Right ventricle myocardium inferior (tissue), 1 donor: ENCODE measurements at places on chromosomes 1 and 21. TPM values are rescaled to one million over a fixed set of nuclear protein-coding genes. Genes with fewer than 3 reads are reported as not detected.

The DHRS3 gene
- 81.0 TPM for total RNA-seq

DNA sequence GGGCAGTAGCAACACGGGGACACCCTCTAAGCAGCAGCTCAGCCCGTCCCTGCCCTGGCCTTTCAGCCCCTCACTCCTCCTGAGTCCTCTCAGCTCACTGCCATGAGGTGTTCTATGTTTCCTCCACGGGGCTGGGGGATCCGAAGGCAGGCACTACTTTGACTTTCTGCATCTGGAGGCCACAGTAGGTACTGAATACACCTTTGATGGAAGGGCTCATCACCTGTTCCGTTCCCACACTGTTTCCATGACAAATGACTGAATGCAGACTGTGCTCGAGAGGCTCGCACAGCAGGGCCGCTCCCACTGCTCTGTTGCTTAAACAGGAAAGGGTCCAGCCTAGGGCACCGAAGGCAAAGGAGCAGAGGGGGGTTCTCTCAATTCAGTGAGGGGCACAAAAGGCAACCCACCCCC is 77.6 kb upstream of the DNAH14 start:
- no peak for DNase-seq

DNA sequence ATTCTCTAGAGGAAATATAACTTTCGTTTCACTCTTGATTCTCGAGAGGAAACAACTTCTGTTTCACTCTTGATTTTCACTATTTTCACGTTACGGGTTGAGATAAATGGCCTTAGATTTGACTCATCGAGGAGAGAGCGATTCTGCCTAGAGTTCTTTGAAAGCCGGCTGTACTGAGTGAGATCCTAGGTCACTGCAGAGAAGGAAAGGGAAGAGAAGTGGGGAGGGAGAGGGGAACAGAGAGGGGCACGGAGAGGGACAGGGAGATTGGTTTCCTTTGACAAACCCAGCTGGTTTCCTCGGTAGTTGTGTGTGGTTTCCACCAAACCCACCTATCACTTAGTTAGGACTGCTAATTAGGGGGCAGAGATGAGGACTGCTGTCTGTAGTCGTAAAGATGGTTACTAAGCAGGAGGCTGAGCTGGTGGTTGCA is 21.6 kb upstream of the GPR137B start:
- no peak for DNase-seq

The ELF3 gene
- 0.54 TPM for total RNA-seq

DNA sequence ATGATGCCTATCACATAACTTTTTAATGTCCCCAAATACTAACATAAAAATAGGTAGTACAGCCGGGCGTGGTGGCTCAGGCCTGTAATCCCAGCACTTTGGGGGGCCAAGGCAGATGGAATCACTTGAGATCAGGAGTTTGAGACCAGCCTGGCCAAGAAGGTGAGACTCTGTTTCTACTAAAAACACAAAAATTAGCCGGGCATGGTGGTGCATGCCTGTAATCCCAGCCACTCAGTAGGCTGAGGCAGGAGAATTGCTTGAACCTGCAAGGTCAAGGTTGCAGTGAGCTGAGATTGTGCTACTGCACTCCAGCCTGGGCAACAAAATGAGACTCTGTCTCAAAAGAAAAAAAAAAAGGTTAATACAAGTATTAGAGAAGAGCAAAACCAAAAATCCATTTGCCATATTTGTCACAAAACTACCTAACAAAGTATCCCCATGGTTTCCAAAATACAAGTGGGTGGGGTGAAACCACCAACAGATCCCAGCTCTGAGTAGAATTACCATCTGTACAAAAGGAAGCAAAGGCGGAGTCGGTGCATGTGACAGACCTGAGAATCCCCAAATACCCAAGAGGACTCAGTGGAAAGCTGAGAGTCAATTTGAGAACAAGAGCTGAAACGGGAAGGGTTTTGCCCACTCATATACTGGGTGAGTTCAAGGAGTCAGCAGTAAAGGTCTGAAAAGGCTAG is 113.2 kb downstream of the TOMM20 start:
- DNase-seq: no peak

The SIKE1 gene
- total RNA-seq: 34.2 TPM

The FAM72A gene
- total RNA-seq: 1.6 TPM

- DNase-seq: no peak
Measured at GRCh38 chr1:10674700-10675609, 121.5 kb downstream of the CASZ1 start.

DNA sequence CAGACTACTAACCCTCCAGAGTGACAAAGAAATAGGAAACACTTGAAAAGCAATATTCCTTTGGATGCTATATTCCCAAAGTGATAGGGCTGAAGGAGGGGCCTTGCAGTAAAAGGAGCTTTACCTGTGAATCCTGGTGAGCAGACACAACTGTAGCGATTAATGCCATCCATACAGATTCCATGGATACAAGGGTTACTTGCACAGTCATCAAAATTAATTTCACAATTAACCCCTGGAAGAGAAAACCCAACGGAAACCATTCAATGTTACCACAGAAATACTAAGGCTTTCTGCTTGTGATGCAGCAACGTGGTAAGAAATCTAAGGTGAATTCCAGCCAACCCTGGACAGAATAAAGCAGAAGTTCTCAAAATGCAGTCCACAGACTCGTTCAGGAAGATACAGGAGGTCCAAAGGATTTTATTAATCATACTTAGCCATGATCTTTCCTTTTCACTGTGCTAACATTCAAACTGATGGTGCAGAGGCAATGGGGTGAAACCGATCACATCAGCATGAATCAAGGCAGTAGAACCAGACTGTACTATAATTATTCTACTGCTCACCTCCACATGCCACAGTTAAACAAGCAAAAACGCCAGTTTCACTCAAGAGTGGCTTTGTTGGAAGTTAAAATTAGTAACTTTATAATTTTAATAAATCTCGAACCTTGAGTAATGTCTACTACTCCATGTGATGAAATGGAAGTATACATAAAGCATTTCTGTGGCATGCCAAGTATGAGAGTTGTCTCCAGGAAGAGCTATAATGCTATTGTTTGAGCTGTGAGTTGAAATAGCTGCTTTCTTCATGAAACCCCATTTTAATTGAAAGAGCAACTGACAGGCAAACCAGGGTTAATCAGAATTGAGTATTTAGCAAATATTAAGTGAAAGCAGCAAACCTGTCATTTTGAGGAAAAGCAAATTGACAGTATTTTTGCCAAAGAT is 63.2 kb upstream of the ADAM30 start:
- no peak for DNase-seq

The FCRL2 gene
- total RNA-seq: not detected

- DNase-seq: no peak
Measured at GRCh38 chr1:213444224-213444623, 393.2 kb downstream of the RPS6KC1 start.

DNA sequence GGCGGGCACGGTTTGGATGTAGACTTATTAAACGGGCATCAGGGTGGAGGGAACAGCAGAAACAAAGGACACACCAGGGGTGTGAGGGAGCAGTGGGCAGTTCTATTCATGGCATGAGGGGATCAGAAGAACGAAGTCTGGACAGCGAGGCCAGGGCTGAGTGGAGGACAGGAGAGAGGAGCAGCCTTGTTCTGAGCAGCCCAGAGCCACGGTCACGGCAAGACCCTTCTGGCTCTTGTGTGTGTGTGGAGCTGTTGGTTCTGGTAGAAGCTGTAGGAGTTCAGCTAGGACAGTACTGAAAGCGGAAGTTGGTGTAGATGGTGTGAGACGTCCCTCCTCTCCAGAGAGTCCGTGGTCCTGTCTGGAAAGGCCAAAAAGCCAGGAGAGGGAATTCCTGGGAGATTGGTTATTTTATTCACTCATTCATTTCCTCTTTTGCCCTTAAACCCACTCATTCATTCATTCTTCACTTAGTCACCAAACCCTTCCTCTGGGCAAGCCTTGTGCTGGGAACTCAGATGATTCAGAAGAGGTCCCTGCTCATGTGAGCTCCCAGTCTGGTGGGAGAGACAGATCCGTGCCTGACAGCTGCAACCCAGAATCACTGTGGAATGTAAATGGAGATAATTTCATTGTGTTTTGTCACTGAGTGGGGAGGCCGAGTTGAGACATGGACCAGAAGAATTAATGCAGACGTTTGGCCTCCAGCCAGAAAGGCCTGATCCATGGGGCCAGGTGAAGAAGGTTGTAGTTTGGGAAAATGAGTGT is 4.1 kb upstream of the ACOT11 start:
- no peak for DNase-seq

GRCh38 chr1:203673550-203674411 is 47.1 kb downstream of the ATP2B4 start:
- DNase-seq: no peak

- DNase-seq: peak; percentile 54
Measured at GRCh38 chr1:1554926-1555915, 14.8 kb upstream of the TMEM240 start.

The KRTAP13-2 gene
- total RNA-seq: not detected

- DNase-seq: no peak
Measured at GRCh38 chr1:85585799-85586198, 5.2 kb downstream of the CCN1 start.

GRCh38 chr1:28248273-28249012 is 10.9 kb upstream of the SESN2 start:
- peak; percentile 90 for DNase-seq

DNA sequence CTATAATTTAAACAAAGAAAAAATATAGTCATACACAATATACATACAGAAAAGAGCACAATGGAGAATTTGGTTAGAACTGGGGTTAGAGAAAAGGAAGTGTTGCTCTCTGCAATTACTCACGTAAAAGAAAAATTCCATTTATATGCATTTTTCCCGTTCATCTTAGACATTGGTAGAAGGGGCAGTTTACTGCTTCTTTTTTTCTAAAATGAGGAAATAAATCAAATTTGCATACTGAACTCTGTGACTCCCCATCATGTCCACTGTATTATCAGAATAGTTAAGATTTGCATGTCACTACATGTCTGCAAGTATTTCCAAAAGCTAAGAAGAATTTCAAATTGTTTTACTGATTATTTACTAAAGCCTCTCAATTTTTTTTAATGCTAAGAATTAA is 44.1 kb upstream of the C1orf105 start:
- DNase-seq: no peak

DNA sequence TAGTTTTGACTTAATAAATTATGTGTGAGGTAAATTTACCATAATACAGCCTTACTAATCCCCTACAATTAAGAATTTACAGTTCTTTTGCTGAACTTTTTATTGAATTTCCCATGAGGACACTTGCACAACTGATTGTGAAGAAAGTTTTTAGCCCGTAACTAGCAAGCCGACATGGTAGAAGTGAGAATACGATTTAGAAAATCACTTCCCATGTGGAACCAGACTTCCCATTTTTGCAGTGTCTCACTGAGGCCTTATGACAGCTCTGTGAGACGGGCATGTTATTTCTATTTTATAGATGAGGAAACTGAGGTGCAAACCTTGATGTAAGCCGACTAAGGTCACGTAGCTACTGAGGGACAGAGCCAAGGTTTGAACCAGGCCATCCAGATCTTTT is 32.5 kb upstream of the LMO4 start:
- no peak for DNase-seq

DNA sequence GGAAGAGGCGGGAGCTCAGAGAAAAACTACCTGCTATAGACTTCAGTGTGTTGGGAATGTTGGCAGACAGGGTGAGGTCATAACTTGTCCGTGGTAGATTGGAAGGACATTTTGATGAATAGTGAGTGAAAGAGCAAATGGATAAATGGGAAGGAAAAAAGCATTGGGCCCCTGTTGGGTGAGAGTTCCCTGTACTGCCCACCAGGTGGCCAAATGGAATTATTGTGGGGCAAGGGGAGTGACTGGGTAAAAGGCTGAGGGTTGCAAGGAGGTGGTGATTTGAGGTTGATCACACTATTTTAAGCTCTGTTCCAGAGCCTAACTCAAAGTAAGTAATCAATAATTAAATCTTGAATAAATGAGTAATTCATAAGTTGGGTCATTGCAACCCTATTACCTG is 60.4 kb downstream of the MRPS6 start:
- DNase-seq: no peak

The SPRR2E gene
- not detected for total RNA-seq

- DNase-seq: no peak
Measured at GRCh38 chr1:208562151-208562960, 318.2 kb upstream of the PLXNA2 start.
